ENCODE measurements at places on chromosomes 11 and 22.

- no peak for DNase-seq
Observed at GRCh38 chr22:35195821-35196220, 61.5 kb upstream of the HMGXB4 start.

- no peak for DNase-seq
Observed at GRCh38 chr11:97567801-97568200, 1178.0 kb downstream of the JRKL start.

- no peak for DNase-seq
Observed at GRCh38 chr11:56066980-56067379, 26.1 kb upstream of the OR8I2 start.

GRCh38 chr22:23673050-23673620 is 17.7 kb upstream of the RGL4 start:
- no peak for DNase-seq

DNA sequence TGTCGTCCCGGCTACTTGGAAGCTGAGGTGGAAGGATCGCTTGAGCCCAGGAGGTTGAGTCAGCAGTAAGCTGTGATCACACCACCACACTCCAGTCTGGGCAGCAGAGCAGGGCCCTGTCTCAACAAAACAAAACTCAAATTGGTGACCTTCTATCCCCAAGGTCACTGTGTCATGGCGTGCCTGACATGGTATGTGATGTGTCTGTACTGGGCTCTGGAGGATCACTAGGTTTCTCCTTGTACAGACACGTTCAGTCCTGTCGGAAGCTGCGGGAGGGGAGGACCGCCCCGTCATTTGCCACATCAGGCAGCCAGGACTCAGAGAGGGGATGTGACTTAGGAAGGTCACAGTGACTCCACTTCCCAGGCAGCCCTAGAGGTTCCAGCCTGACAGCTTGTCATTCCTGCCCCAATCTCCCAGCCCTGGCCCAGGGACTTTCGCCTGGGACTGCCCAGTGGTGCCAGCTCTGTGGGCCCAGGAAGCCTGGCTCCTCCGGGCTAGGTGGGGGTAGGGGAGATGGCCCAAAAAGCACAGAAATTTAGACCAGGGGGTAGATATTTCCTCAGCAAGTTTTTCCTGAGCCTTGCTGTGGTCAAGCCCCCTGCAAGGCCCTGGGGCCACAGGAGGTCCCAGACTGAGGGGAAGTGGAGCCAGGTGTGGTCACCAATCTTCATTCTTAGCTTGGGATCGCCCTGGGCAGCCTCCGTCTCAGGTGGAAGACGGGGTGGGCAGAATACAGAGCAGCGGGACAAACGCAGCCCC is 53.2 kb downstream of the TRIOBP start:
- no peak for DNase-seq

DNA sequence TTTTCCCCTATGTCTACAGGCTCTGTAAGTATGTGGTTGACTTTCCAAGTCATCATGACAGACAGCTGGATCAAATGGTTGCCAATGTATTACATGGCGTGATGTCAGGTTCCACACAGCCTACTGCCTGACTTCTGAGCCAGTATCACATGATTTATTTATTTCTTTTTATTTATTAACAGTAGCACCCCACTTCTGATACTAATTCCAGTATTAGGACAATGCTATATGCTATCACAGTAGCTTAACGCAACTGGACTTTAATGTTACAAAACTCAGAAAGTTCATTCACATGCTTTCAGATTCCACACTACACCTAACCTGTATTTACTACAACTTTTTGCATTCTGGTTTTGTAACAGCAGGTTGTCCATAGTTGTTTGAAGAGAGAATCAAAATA is 17.7 kb upstream of the C11orf24 start:
- DNase-seq = no peak

Data from T follicular helper cell (primary cell).